Stimulated activated CD4-positive, alpha-beta T cell treated with anti-CD3 and anti-CD28 coated beads, Interleukin-1b, Interleukin-23, amount 100 ng/mL, for 24 hours (primary cell): ENCODE measurements at places on chromosomes 5 and 9.

DNA sequence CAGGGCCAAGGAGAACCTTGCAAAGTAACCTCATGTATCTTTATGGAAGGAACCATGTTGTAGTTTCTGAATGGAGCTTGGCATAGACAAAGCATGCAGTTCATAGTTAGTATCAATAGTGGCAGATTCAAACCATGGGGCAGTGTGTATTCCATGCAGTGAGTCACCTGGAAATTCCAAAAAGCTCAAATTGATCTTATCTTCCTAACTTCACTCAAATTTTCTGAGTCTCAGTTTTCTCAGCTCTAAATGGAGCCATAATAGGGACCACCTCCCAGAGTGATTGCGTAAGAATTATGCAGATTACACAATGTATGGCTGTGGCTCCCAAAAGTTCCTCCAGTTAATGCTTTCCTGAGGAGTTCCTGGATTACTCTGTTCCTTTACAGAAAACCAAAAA lies 549.9 kb upstream of the KLF4 start:
- DNase-seq, result no peak

- DNase-seq, result no peak
These were observed 147.9 kb downstream of the C5orf15 start for GRCh38 chr5:133820507-133820906.

DNA sequence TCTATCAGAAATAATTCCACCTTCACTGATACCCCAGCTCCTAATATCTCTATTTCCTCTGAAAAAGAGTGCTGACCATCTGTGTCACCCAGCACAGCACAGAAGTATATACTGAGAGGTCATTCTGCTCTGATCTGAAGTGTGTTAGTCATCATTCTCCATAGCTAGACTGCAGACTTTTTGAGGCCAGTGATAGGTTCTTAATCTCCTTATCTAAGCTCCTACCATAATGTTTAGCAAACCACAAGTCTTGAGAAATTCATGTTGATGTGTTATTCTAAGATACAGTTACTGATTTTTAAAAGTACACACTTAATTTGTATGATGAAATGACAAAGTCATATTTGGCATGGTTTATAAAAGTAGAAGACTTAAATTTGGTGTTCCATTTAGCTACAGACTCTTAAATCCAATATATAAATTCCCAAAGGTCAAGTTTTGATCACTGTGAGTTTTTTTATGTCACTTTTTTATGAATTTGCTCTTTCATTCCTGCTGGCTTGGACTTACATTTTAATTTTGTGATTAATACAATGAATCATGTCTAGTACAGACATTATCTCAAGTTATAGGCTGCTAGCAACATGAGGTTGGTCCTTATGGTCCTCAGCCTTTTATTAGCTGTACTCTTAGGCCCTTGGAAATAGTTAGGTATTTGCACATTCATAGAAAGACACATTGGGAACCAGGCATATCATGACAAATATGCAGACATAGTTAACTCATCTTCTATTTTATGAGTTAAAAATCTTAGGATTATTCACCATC lies 380.8 kb downstream of the EBF1 start:
- DNase-seq, result no peak

DNA sequence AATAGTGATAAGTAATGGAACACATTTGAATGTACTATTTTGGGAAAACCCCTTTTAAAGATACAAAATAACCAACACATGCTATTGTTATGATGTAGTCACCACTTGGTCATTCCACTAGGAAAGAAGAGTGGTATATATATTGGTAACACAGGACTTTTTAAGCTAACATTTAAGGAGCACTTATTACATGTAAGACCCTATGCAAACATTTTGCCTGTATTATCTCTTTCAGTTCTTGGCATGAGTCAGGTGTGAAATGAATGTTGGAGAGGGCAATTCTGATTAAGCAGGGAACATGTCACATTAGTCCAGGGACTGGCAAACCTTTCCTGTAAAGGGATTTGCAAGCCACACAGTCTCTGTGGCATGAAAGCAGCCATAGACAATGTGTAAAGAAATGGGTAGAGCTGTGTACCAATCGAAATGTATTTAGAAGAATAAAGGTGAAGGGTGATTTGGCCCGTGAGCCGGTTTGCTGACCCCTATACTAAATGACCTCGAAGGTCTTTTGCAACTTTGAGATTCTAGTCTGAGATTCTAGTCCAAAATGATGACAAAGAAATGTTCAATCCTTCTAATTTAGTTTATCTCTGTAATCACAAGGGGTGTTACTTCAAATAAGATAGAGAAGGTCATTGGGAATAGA lies 15.3 kb downstream of the ABLIM3 start:
- DNase-seq, result no peak

GRCh38 chr5:154368041-154368800 lies 77.6 kb upstream of the SAP30L start:
- DNase-seq, result no peak

- no peak for DNase-seq
These were observed 25.0 kb upstream of the LAMC3 start for GRCh38 chr9:130983970-130984369.

DNA sequence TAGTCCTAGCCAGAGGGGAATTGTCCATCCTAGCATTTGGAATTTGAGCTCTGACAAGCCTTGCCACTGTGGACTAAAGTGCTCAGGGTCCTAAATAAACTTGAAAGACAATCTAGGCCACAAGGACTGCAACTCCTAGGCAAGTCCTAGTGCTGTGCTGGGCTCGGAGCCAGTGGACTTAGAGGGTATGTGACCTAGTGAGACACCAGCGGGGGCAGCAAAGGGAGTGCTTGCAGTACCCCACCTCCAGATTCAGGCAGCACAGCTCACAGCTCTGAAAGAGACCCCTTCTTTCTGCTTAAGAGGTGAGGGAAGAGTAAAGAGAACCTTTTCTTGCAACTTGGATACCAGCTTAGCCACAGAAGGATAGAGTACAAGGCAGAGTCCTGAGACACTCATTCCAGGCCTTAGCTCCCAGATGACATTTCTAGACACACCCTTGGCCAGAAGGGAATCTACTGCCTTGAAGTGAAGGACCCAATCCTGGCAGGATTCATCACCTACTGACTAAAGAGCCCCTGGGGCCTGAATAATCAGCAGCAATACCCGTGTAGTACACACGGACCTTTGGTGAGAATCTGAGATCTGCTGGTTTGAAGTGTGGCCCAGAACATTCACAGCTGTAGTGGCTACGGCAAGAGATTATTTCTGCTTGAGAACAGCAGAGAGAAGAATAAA lies 164.6 kb downstream of the CCDC171 start:
- DNase-seq, result no peak

GRCh38 chr9:116377179-116377798 lies 223.7 kb downstream of the PAPPA start:
- no peak for DNase-seq

DNA sequence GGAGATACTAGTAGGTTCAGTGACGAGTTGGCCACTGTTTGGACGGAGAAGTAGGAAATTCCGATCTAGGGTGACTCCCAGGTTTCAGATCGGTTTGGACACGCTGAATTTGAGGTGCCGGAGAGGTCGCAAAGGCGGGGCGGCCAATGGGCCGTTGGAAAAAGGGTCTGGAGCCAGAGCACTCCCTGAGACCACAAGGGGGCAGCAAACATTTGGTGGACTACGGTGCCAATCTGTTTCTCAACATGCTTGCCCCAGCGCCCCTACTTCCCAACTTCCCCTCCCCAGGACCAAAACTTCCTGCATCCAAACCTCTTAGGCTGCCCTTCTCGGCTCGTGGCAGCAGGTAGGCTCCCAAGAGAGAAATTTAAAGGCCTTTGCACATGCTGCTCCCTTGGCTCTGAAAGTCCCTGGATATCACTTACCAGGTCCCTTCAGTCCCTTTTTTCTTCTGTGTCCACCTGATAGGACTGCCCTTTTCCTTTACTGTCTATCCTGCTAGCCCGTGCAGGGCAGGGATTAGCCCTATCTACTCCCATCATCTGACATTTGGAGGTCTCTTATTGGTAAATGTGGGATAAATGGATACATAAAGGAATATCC lies 992 bp upstream of the RPP25L start:
- DNase-seq, result no peak
